NCI-H774 (cell line): ENCODE measurements at places on chromosomes 1 and 21.

DNA sequence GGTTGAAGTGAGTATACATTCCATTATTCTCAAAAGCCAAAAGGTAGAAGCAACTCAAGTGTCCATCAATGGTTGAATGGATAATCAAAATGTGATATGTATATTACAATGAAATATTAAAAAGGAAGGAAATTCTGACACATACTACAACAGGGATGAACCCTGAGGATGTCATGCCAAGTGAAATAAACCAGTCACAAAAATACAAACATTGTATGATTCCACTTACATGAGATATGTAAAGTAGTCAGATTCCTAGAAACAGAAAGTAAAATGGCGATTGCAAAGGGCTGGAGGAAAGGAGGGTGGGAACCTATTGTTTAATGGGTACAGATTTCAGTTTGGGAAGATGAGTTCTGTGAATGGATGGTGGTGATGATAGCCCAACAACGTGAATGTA lies 5.8 kb downstream of the SLC44A3 start:
- no peak for DNase-seq

DNA sequence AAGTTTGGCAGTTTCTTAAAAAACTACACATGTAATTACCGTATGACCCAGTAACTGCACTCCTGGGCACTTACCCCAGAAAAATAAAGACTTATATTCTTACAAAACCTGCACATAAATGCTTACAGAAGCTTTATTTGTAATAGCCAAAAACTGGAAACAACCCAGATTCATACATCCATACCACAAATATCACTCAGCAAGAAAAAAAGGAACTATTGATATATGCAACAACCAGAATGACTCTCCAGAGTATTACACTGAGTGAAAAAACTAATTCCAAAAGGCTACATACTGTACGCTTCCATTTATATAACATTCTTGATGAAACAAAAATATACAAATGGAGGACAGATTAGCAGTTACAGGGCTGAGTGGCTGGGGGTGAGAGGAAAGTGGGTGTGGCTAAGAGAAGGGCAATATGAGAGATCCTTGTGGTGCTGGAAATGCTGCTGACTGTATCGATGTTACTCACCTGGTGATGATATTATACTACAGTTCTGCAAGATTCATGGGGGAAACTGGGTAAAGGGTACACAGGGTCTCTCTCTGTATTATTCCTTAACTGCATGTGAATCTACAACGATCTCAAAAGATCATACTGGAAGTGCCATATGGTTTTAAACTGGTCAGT lies 96.0 kb upstream of the GNG4 start:
- DNase-seq = no peak

DNA sequence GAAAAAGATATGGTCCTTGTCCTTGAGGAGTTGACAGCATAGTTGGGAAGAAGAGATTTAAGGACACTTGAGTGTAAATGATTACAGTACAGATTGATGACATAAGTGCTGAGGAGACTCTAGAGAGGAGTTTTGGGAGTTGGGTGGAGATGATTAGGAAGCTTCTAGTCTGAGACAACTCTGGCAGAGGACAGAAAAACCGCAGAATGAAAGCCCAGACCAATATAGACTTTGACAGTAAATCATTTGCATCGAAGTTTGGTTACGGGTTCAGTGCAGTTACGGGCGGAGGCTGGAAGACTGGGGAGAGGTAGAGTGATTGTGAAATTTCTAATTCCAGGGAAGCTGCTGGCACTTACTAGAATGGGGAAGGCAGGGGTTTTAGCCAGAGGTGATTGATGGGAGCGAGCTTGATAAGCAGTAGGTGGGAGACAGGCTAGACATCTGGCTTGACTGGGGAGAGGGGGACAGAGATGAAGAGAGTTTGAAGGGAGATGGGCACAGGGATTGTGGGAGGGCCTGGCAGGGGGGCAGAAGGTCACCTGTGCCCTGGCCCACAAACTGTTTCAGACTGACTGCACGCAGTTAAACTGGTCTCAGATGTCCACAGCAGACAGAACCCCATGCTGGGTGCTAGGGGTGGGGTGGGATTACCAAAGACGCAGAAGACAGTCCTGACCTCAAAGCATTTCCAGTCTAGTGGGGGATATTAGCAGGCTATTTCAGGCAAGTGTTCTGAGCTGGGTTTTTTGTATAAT lies 20.1 kb downstream of the SH2D2A start:
- no peak for DNase-seq

DNA sequence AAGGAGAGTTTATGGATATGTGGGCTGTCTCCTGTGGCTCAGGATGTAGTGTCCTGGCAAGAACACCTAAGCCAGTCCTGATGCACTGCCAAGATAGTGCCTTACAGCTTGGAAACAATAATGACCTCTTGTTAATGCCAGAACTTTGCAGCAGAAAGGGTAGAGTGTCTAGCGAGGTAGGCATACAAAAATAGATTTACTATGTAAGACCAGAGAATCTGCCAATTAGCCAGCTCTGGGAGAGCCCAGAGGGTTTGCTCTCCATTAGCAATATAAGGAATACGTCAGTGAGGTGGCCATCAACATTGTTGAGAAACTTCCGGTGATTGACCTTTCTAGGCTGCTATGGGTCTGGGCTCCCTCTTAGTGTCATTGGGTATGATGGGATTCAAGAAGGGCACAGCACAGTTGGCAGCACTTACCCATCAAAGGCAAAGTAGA lies 178.5 kb upstream of the GALNT2 start:
- DNase-seq = no peak

- DNase-seq = no peak
Measured at GRCh38 chr1:40341491-40342380, 24.6 kb upstream of the COL9A2 start.

GRCh38 chr1:73899311-73899710 lies 298.7 kb downstream of the LRRIQ3 start:
- DNase-seq = no peak

GRCh38 chr1:111720274-111720976 lies 18.8 kb downstream of the INKA2 start:
- no peak for DNase-seq

DNA sequence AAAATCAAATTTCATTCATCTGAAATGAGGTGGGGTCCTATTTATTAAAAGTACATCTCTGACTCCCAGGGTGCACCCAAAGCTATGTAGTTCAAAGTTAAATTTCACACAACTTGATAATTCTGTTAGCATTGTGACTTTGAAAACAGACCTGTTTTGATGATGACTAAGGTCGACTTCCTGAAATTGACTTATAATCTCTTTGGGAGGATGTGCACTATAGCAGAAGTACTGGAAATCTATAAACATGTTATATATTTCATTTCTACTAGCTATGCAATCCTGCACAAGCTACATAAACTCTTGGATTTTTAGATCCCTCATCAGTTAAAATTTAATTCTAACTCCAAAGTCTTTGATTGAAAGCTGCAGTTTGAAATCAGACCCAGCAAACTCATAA lies 507.6 kb downstream of the NEGR1 start:
- no peak for DNase-seq

GRCh38 chr1:117215733-117216462 lies 5.2 kb upstream of the VTCN1 start:
- no peak for DNase-seq

DNA sequence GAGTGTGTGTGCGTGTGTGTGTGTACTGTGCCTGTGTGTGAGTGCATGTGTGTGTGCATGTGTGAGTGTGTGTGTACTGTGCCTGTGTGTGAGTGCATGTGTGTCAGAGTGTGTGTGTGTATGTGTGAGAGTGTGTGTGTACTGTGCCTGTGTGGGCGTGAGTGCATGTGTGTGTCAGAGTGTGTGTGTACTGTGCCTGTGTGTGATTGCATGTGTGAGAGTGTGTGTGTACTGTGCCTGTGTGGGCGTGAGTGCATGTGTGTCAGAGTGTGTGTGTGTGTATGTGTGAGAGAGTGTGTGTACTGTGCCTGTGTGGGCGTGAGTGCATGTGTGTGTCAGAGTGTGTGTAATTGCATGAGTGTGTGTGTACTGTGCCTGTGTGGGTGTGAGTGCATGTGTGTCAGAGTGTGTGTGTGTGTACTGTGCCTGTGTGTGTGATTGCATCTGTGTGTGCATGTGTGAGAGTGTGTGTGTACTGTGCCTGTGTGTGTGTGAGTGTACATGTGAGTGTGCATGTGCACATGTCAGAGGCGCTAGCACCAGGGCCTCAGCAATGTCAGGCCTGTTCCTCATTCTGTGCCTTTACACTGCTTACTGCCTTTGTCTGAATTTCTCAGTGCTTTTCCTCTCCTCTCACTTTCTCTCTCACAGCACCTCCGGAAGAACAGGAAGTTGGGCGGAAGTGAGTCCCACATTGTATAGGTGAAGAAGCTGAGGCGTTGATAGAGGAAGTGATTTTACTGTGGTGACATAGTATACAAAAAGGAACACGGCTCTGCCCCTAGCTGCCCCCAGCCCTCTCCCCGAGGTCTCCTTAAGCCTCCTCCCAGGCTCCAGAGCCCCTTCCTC lies 4.9 kb downstream of the SLC5A9 start:
- no peak for DNase-seq
